ENCODE measurements at places on chromosomes 2 and 18.

DNA sequence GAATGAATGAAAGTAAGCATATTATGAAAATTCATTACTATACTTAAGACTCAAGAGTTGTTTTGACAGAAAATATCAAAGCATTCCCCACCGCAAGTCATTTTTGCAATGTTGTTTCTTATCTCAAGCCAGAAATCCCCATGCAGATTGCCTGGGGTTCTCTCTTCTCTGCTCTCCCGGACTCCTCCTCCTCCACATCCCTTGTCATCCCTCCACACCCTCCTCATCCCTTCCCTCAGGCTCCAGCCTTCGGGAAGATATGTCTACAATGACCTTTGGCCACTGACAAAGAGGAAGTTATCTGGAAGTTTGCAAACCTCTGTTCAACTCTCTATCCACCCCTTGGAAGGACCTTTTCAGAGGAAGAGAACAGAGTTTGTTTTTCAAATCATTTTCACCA, 11.9 kb downstream of the TFCP2L1 start:
- DNase-seq = no peak

GRCh38 chr2:40773291-40773690, 321.4 kb upstream of the SLC8A1 start:
- no peak for DNase-seq

- no peak for DNase-seq
Measured at GRCh38 chr2:119846021-119846420, 86.3 kb downstream of the PTPN4 start.

DNA sequence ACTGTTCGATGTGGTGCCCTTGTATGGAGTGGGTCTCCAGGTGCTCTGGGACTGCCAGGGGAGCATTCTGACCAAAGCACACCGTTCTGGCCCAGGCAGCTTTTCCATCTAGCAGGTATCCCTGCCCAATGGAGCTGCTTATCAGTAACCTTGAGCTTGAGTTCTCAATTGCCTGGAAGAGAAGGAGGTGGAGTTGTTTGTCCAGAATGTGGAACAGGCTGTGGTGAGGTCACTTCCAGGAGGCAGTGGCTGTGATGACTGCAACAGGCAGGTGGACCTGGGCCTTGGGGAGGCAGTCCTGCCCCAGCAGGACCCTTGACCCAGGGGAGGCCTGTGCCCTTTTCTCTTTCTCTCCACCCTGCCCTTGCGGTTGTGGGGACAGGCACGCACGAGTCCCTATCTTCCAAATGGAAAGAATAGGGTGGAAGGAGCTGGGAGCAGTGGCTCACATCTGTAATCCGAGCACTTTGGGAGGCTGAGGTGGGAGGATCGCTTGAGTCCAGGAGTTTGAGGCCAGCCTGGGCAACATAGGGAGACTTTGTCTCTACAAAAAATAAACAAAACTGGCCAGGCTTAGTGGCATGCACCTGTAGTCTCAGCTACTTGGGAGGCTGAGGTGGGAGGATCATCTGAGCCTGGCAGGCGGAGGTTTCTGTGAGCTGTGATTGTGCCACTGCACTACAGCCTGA, 66.2 kb upstream of the MCFD2 start:
- no peak for DNase-seq

GRCh38 chr2:114727012-114727411, 284.6 kb downstream of the DPP10 start:
- no peak for DNase-seq

Measured in HT1080 (cell line).